ENCODE measurements at places on chromosomes 4 and X.

GRCh38 chr4:120927801-120928409 is 5.4 kb upstream of the PRDM5 start:
- DNase-seq: no peak

DNA sequence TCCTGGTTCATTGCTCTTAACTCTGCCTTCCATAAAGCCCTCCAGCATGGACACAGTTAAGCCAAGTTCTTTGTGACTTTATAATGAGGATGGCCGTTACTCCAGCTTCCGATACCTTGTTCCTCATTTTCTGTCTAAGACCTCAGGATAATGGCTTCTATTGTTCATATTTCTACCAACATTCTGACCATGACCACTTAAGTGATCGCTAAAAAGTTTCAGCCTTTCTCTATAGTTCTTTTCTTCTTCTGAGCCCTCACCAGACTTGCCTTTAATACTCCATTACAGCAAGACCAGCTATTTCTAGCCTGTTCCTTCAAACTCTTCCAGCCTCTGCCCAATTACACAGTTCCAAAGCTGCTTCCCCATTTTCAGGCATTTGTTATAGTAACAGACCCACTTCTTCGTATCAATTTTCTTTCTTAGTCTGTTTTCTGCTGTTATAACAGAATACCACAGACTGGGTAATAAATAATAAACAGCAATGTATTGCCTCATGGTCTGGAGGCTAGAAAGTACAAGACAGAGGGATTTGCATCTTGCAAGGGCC is 12.3 kb downstream of the RNF175 start:
- DNase-seq: no peak

- no peak for DNase-seq
Measured at GRCh38 chrX:63503541-63503940, 152.4 kb upstream of the SPIN4 start.

DNA sequence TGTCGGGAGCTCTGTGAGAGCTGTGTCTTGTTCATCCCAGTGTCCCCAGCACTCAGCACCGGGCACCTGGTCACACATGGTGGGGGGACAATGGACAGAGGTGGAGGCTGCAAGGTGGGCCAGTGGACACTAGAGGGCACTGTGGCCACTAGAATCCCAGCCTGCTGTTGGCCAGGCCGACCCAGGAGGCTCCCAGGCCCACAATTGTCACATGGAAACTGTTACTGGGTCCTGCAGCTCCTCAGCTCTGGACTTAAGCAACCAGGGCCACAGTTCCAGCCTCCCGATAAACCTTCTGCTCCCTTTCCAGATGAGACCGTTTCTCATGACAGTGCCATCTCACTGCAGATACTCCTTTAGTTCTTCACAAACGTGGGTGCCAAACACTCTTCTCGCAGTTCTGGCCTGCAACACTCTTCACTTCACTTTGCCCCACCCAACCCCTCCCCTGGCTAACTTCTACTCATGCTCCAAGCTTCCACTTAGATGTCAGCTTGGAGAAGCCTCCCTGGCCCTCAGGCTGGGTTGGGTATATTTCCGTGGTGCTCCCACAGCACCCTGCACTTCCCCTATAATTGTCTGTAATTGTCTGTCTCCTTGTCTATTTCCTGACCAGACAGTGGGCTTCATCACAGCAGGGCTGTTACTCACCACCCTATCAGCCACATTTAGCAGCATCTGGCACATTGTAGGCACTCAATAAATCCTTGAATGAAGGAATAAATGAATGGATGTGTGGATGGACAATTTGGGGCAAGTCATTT is 3.5 kb upstream of the IQSEC2 start:
- no peak for DNase-seq

- DNase-seq: no peak
Measured at GRCh38 chrX:71103110-71103983, 3.2 kb downstream of the CXorf65 start.

GRCh38 chr4:39032218-39033085 is at the start of gene TMEM156:
TSS of gene TMEM156 (minus strand) at chr4:39032409. CDS start at chr4:39032313, 96 bp downstream.
- no peak for DNase-seq

DNA sequence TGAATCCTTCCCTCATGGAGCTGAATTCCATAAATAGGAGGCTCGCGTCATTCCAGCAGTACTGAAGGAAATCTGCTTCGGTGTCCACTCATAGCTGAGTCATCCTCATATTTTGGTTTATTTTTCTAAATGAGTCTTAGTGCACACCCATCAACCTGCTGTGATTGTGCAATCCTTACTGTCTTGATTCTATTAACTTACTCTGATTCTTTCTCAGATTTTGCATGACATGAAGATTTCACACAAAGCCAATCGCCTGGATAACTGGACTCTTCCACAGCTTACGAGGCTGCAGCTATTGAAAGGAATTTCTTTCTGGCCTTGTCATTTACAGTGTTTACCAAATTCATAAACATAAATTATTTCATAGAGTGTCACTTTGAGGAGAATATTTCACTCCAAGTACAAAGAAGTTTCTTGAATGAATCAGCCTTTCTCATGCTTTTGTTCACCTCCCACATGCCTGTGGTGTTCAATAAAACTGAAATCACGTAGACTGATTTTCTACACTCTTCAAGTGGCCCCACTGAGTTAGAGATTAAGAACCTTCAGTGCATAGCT is 207.6 kb upstream of the SLITRK2 start:
- no peak for DNase-seq
